Ecto neural progenitor cell (in vitro differentiated cells): ENCODE measurements at places on chromosomes 11 and 22.

DNA sequence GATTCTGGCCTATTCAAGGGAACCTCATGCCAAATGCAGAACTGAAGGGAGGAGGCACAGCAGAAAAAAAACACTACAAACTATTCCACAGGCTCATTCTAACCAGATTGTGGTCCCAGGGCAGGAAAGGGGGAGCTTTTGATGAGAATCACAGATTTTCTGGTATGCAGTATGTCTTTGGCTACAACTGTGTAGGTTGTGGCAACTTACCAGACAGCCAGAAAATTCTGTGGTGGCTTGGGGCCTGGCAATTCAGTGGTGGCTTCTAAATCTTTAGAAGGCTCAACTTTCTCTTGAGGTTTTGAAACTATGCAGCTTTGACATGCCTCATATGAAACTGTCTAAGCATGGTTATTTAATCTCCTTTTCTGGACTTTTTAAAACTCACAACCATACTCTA, 850.8 kb upstream of the CCDC90B start:
- no peak for DNase-seq

- DNase-seq: no peak
These were observed 53.1 kb downstream of the THAP12 start for GRCh38 chr11:76327756-76328388.

- DNase-seq: no peak
These were observed 16.9 kb upstream of the CD81 start for GRCh38 chr11:2360081-2360642.

DNA sequence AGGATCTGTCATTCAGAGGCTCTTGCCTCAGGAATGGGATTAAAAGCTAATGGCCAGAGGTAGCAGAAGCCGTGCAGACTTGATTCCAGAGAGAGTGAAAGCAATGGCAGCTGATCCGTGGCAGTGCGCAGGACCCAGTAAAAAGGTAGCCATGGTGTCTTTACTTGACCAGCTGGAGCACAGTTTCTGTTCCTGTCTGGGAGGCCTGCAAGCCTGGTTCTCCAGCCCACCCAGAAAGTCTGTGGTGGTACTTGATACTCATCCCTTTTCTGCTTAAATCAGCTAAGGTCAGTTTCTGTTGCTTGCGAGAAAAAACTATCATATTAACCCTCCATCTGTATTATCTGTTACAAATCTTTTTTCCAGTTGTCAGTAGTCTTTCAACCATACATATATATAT, 86.7 kb downstream of the RPS6KA4 start:
- no peak for DNase-seq

- no peak for DNase-seq
These were observed 6.8 kb downstream of the RNF169 start for GRCh38 chr11:74755395-74755995.
